Activated CD4-positive, alpha-beta memory T cell treated with anti-CD3 and anti-CD28 coated beads for 36 hours (primary cell): ENCODE measurements at places on chromosomes 1 and 21. TPM values are rescaled to one million over a fixed set of nuclear protein-coding genes. Genes with fewer than 3 reads are reported as not detected.

DNA sequence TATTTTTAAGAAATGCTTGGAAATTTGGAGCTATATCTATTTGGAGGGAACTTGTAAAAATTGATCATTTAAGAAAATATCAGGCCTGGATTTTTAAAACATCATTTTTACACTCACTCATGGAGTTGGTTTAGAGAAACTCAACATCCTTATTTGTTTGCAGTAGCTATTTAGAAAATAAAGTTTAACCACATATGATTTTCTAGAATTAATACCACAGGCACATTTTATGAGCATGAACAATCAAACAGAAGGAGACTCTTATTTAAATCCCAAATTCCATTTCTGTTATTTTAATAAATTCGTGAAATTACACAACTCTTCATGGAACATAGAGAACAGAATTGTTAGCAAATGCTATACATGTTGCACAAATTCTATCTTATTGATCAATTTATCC is 3.2 kb downstream of the CDKN2C start:
- H3K27ac ChIP-seq, result no peak overlapping the region
- no peak for DNase-seq
- peaks cover 13% of the 10 kb centered on the region for H3K36me3 ChIP-seq
- H3K4me1 ChIP-seq, result peaks cover 31% of the 10 kb centered on the region
- H3K27me3 ChIP-seq, result peaks cover 40% of the 10 kb centered on the region

GRCh38 chr1:212819726-212820125 is 27.7 kb downstream of the SPATA45 start:
- H3K4me3 ChIP-seq, result no peak overlapping the region
- peaks cover 2% of the 10 kb centered on the region for H3K36me3 ChIP-seq
- no peaks in the 10 kb centered on the region for H3K27me3 ChIP-seq
- H3K27ac ChIP-seq, result no peak overlapping the region
- no peaks in the 10 kb centered on the region for H3K4me1 ChIP-seq

CFHR4 gene
- not detected for total RNA-seq

DNA sequence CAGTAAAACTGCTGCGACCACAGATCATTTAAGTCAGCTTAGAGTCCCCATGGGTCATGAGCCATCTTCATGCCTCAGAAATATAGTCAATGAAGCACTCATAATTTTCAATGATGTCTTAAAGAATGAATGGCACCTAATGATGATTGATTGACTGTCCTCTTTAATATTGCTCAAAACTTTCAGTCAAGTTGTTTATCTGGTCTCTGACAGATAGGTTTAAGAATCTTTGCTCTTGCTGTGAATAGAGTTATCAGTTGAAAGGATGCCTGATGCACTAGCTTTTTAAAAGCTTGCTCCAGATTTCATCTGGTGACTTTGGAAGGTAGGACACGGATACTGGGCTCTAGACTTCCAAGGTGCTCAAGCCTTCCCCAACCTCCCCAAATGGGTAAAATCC is 45.1 kb downstream of the COLGALT2 start:
- no peaks in the 10 kb centered on the region for H3K36me3 ChIP-seq
- no peak overlapping the region for H3K27ac ChIP-seq
- peaks cover 19% of the 10 kb centered on the region for H3K4me1 ChIP-seq

- no peak overlapping the region for H3K27ac ChIP-seq
- no peak overlapping the region for H3K4me3 ChIP-seq
- no peak for DNase-seq
- no peaks in the 10 kb centered on the region for H3K36me3 ChIP-seq
- H3K4me1 ChIP-seq, result peaks cover 8% of the 10 kb centered on the region
These were observed 3.9 kb upstream of the CDK18 start for GRCh38 chr1:205500240-205501233.

DNA sequence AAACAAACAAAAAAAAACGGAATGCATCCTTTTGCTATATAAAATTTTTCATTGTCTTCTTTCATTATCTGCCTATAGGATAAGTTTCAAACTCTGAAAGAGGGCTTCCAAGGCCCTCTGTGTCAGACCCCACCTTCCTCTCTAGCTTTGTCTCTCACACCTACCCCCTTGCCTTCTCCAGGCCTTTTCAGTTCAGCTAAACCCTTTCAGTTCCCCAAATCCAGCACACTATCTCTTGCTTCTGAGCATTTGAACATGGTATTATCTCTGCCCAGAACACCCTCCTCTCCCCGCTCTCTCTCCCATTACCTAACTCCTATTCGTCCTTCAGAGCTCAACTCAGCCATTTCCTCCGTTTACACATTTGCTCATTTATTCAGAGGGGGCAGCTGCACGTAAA is 35.7 kb downstream of the C1orf216 start:
- peaks cover 5% of the 10 kb centered on the region for H3K27me3 ChIP-seq
- H3K4me3 ChIP-seq, result no peak overlapping the region
- H3K4me1 ChIP-seq, result no peaks in the 10 kb centered on the region

GRCh38 chr1:33004613-33005012 is 32.1 kb downstream of the AK2 start:
- peak; percentile 56 for DNase-seq
- H3K36me3 ChIP-seq, result peaks cover 29% of the 10 kb centered on the region
- H3K4me1 ChIP-seq, result peaks cover 42% of the 10 kb centered on the region
- no peak overlapping the region for H3K4me3 ChIP-seq
- H3K27ac ChIP-seq, result peak overlapping the region; percentile 82

C4BPA gene
- total RNA-seq, result not detected

GRCh38 chr1:214281720-214282629 is 1.0 kb downstream of the SMYD2 start:
- peak overlapping the region; percentile 77 for H3K27ac ChIP-seq
- no peaks in the 10 kb centered on the region for H3K27me3 ChIP-seq

KCNJ15 gene
- 0.17 TPM for total RNA-seq

- peak overlapping the region; percentile 72 for H3K4me3 ChIP-seq
- H3K27ac ChIP-seq, result peak overlapping the region; percentile 99
- peaks cover 2% of the 10 kb centered on the region for H3K36me3 ChIP-seq
- no peak for DNase-seq
- no peaks in the 10 kb centered on the region for H3K27me3 ChIP-seq
- H3K4me1 ChIP-seq, result peaks cover 86% of the 10 kb centered on the region
These were observed 59.9 kb downstream of the VANGL2 start for GRCh38 chr1:160460214-160460642.

- H3K27ac ChIP-seq, result no peak overlapping the region
- peaks cover 5% of the 10 kb centered on the region for H3K27me3 ChIP-seq
- no peak for DNase-seq
- H3K4me1 ChIP-seq, result no peaks in the 10 kb centered on the region
These were observed 71.7 kb upstream of the SIM2 start for GRCh38 chr21:36627242-36627641.

GRCh38 chr1:113870778-113871177 is 734 bp downstream of the PTPN22 start:
- H3K27ac ChIP-seq, result peak overlapping the region; percentile 97
- no peaks in the 10 kb centered on the region for H3K27me3 ChIP-seq
- H3K4me3 ChIP-seq, result peak overlapping the region; percentile 80
- peaks cover 22% of the 10 kb centered on the region for H3K36me3 ChIP-seq
- DNase-seq, result peak; percentile 37

DNA sequence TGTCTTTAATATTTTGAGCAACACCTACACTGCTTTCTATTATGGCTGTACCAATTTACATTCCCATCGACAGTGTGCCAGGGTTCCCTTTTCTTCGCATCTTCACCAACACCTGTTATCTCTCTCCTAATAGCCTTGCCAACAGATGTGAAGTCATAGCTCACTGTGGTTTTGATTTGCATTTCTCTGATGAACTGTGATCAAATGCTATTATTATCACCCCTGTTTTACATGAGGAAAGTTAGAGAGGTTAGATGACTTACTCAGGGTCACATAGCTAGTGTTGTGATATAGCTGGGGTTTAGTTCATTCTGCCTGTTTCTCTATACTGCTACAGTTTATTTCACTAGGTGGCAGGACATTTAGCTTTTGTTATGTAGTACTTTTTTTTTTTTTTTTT is 204.1 kb downstream of the FMN2 start:
- H3K27me3 ChIP-seq, result no peaks in the 10 kb centered on the region
- no peak overlapping the region for H3K4me3 ChIP-seq
- no peak for DNase-seq
- H3K4me1 ChIP-seq, result no peaks in the 10 kb centered on the region
- no peaks in the 10 kb centered on the region for H3K36me3 ChIP-seq

HSD3B2 gene
- total RNA-seq, result not detected

- no peaks in the 10 kb centered on the region for H3K4me1 ChIP-seq
- no peak for DNase-seq
- H3K27me3 ChIP-seq, result peaks cover 4% of the 10 kb centered on the region
- no peak overlapping the region for H3K4me3 ChIP-seq
- no peak overlapping the region for H3K27ac ChIP-seq
These were observed 102.8 kb upstream of the COL24A1 start for GRCh38 chr1:86259390-86259789.

CADM3 gene
- total RNA-seq, result not detected

DNA sequence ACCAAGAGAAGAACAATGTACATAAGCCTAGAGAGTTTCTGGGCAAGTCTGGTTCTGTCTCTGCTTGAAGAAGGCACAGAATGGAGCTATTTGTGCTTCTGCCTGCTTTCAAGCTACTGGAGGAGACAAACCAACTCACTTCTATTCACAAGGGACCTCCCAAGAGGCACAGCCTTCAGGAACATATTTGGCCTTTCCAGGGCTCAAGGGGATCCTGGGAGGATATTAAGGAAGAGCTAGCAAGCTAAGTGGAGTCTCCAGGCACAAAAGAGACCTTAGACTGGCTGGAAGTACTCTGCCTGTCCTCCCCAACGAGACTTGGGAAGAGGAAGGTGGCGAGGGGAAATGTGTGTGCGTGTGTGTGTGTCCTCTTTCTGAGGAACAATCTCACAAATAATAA is at the start of gene OR6Y1:
Gene OR6Y1, minus strand, starts transcription at position 54 of the 400 bp plus-strand sequence. CDS start 6,300 bp downstream, outside the sequence.
- no peak within 1 kb of the TSS for H3K4me3 ChIP-seq
- no peaks in the 10 kb centered on the region for H3K4me1 ChIP-seq
- H3K27me3 ChIP-seq, result peaks cover 7% of the 10 kb centered on the region
- no peak within 1 kb of the TSS for H3K27ac ChIP-seq
- DNase-seq, result no peak

DNA sequence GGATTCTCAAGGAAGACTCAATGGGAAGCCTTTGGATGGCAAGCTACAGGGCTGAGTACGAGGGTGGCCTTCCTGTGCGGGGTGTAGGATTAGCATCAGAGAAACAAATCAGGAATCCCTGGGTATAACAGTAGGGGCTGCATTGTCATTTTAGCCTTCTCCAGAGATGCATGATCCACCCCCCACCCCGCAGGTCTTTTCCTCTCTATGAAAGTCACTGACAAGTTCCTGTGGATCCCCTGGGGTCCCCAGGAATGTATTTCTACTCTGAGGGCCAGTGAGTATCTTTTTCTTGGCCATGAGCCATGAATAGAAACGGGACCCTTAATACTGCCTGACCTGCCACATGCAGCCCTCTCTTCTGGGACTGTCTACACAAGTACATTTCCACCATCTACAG is 473.0 kb upstream of the VAMP3 start:
- no peaks in the 10 kb centered on the region for H3K4me1 ChIP-seq
- no peaks in the 10 kb centered on the region for H3K36me3 ChIP-seq
- no peak overlapping the region for H3K27ac ChIP-seq
- no peak overlapping the region for H3K4me3 ChIP-seq

GRCh38 chr1:5881526-5882222 is 110.6 kb downstream of the NPHP4 start:
- H3K27me3 ChIP-seq, result no peaks in the 10 kb centered on the region
- no peak overlapping the region for H3K4me3 ChIP-seq
- peaks cover 24% of the 10 kb centered on the region for H3K36me3 ChIP-seq
- no peak overlapping the region for H3K27ac ChIP-seq
- no peak for DNase-seq
- H3K4me1 ChIP-seq, result no peaks in the 10 kb centered on the region

- H3K27ac ChIP-seq, result no peak overlapping the region
- H3K27me3 ChIP-seq, result no peaks in the 10 kb centered on the region
- no peaks in the 10 kb centered on the region for H3K4me1 ChIP-seq
- DNase-seq, result no peak
These were observed 51.1 kb upstream of the LDLRAP1 start for GRCh38 chr1:25492323-25492722.

GRCh38 chr1:78472851-78473496 is 17.8 kb upstream of the PTGFR start:
- DNase-seq, result no peak
- no peak overlapping the region for H3K4me3 ChIP-seq
- no peaks in the 10 kb centered on the region for H3K27me3 ChIP-seq
- H3K36me3 ChIP-seq, result no peaks in the 10 kb centered on the region
- no peak overlapping the region for H3K27ac ChIP-seq
- no peaks in the 10 kb centered on the region for H3K4me1 ChIP-seq

LEPR gene
- 5.2 TPM for total RNA-seq

DNA sequence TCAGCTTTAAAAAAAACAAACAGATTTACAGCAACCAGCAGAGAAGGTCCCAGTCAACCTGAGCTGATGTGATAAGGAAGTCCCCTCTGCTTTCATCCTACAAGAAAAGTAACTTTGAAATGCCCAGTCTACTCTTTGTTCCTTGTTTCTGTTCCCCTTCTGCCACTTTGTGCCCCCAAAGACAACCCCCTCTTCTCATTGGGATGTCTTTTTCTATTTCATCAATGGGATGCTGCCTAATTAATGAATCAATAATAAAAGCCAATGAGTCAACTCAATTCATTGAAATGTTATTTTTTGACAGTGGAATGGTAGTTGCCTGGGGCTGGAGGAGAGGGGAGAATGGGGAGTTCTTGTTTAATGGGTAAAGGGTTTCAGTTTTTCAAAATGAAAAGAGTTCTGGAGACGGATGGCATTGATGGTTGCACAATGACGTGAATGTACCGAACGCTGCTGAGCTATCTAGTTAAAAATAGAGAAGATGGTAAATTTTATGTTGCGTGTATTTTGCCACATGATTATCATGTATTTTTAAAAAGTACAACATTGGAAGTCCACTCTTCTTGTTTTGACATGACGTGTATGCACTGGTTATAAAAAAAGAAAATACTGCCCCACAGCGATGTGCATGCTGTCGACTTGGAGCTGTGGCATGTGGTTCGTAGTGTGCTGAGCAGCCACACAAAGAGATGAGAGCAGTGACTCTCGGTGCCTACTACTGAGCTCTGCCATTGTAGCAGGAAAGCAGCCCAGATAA is 22.4 kb upstream of the PADI2 start:
- H3K27me3 ChIP-seq, result peaks cover 3% of the 10 kb centered on the region
- no peak overlapping the region for H3K4me3 ChIP-seq
- DNase-seq, result no peak
- H3K4me1 ChIP-seq, result no peaks in the 10 kb centered on the region
- no peak overlapping the region for H3K27ac ChIP-seq

- no peak overlapping the region for H3K27ac ChIP-seq
- H3K27me3 ChIP-seq, result peaks cover 27% of the 10 kb centered on the region
- no peak for DNase-seq
- no peaks in the 10 kb centered on the region for H3K4me1 ChIP-seq
These were observed 10.7 kb upstream of the ARHGEF11 start for GRCh38 chr1:157056269-157056668.

TMEM240 gene
- total RNA-seq, result 0.29 TPM

LHX8 gene
- total RNA-seq, result not detected

- no peaks in the 10 kb centered on the region for H3K27me3 ChIP-seq
- H3K27ac ChIP-seq, result no peak overlapping the region
- no peaks in the 10 kb centered on the region for H3K36me3 ChIP-seq
- H3K4me1 ChIP-seq, result no peaks in the 10 kb centered on the region
These were observed 640.7 kb upstream of the PTBP2 start for GRCh38 chr1:96080925-96081324.

GRCh38 chr1:44421446-44421884 is 16.4 kb downstream of the RNF220 start:
- peaks cover 9% of the 10 kb centered on the region for H3K4me1 ChIP-seq
- H3K36me3 ChIP-seq, result no peaks in the 10 kb centered on the region
- H3K27me3 ChIP-seq, result peaks cover 69% of the 10 kb centered on the region
- no peak overlapping the region for H3K27ac ChIP-seq
- no peak overlapping the region for H3K4me3 ChIP-seq

- H3K4me3 ChIP-seq, result no peak overlapping the region
- no peaks in the 10 kb centered on the region for H3K36me3 ChIP-seq
- no peaks in the 10 kb centered on the region for H3K4me1 ChIP-seq
- H3K27ac ChIP-seq, result no peak overlapping the region
These were observed 13.1 kb upstream of the USP1 start for GRCh38 chr1:62423580-62424242.

GRCh38 chr21:29928537-29928936 is 11.3 kb downstream of the GRIK1 start:
- no peaks in the 10 kb centered on the region for H3K36me3 ChIP-seq
- H3K4me3 ChIP-seq, result no peak overlapping the region
- no peak overlapping the region for H3K27ac ChIP-seq
- no peaks in the 10 kb centered on the region for H3K27me3 ChIP-seq
